ENCODE measurements at places on chromosomes 4 and X.

GRCh38 chr4:2070421-2071251, 11.5 kb downstream of the NAT8L start:
- DNase-seq: no peak

DNA sequence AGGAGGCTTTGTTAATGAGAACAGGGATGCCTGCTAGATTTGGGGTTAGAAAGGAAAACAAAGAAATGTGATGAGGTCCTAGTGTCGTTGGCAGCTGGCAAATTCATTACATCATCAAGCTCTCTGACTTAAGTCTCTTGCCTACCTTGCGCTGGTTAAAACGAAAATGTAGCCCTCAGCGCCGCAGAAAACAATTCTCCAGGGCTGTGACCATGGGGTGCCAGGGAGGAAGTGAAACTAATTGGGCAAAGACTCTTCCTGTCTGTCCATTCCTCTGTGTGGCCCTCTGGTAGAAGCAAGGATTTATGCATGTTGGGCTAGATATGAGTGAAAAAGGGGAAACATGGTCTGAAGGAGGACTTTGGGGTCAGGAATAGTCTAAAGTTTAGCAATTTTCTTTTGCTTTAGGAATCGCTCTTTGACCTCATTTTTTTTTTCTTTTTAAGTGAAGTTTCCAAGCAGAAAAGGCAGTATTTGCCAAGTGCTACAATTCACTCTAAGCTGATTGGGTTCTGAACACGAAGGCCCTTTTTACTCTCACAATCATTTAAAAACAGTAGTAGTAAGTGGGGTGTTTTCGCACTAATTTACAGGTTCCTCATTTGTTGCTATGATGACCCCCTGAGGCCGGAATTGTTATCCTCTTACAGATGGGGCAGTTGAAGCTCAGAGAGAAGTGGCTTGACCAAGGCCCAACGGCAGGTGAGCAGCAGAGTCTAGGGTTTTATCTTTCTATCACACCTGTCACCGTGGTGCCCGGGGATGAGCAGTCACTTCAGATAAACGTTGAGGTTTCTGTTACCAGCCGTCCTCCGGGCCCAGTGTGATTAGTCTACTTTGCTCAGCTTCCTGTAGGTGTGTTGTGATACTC, 27.3 kb upstream of the CHRNA9 start:
- peak; percentile 43 for DNase-seq

- DNase-seq: peak; percentile 80
Measured at GRCh38 chr4:186669159-186669731, 54.4 kb downstream of the FAT1 start.

DNA sequence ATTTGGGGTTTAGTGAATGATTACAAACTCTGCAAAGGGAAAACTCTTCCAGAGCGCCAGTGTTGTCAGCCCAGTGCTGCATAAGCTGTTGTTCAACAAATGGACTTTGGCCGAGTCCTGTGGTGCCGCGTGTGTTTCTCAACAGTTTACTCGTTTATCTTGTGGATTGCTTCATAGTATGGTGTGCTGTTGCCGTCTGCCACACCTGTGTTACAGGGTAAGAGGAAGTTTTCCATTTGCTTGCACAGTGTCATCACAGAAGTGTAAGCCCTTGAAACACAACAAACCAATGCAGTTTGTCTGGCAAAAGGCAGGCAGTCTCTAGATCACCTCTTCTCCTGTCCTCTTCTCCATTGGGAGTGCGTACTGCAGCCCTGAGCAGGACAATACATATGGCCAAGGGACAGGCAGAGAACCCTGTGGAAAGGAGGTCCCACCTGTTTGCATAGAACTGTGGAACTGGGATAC, 66.3 kb downstream of the DCUN1D4 start:
- no peak for DNase-seq

DNA sequence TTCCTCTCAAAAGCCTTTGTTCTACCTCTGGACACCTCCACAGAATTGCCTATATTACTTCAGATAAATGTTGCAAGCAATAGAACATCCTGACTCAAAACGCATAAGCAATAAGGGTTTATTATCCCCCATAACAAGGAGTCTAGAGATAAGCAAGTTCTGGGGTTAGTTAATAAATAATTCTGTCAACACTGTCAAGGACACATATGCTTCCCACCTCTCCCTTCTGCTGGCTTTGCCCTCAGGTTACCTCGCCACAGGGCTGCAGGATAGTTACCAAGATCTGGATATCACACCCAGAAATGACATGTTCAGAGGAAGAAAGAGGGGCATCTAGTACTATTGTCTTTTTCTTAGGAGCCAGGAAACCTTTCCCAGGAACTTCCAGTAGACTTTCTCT, 14.0 kb upstream of the DUSP21 start:
- DNase-seq: no peak

- DNase-seq: no peak
Measured at GRCh38 chr4:152989554-152989970, 53.4 kb downstream of the FHDC1 start.

GRCh38 chrX:109312757-109313156, 169.1 kb downstream of the GUCY2F start:
- DNase-seq: no peak

- DNase-seq: peak; percentile 68
Measured at GRCh38 chr4:74370912-74371311, 6.0 kb downstream of the EREG start.

DNA sequence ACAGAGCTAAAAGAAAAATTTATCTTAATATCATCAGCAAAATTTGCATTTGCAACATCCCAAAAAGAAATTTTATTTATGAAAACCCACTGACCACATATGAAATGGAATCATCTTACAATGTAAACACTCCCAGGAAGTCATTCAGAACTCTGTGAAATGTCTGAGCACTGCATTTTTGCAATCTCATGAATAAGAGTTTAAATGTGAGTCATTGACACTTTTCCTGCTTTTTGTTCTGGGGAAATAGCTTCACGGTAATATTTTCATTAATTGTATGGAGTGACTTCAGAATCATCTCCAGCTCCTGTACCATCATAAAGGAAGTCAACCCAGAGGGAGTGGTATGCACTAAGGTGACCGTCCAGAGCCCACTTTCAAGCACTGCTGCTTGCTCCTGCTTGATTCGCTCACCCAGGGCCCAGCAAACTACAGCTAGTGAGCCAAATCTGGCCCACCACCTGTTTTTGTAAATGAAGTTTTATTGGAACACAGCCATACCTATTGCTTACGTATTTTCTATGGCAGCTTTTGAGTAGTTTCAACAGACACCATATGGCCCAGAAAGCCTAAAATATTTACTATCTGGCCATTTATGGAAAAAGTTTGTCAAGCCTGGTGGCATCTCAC, 17.2 kb downstream of the EDNRA start:
- DNase-seq: peak; percentile 91

GRCh38 chr4:138405466-138405891, 163.3 kb upstream of the SLC7A11 start:
- DNase-seq: no peak

GRCh38 chrX:10140264-10140663, 16.5 kb upstream of the CLCN4 start:
- no peak for DNase-seq

DNA sequence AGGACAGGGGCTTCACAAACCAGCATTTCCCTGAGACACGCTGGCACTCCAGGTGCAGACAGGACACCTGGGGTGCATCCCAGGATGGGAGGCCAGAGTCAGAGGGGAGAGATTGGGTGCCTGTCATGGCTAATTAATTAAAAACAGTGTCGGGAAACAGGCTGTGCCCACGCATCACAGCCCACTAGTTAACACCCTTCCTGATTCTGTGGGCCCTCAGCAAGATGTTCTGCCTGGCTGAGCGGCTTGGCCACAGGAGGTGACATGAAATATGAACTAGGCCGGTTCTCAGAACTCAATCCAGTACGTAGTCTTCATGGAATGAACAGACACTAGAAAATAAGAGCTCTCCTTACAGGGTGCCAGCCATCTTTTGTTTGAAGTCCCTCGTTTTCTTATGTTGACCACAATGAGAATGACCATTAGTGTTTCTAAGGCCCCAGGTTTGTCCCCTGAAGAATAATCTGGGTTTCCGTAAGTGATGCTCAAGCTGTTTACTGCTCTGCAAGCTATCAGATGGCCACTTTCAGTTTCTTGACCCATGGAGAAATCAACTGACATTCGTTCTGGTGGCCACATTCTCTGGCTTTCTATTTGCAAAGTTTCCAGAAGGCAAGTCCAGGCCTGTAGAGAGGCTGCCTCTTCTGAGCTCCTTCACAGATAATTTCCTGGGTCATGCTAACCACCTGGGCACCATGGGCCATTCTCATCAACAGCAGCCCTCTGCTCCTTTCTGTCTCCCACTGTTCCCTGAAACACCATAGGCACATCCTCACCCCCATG, 72.3 kb downstream of the SLC34A2 start:
- no peak for DNase-seq

GRCh38 chrX:136185401-136186022, 38.2 kb downstream of the FHL1 start:
- peak; percentile 32 for DNase-seq

DNA sequence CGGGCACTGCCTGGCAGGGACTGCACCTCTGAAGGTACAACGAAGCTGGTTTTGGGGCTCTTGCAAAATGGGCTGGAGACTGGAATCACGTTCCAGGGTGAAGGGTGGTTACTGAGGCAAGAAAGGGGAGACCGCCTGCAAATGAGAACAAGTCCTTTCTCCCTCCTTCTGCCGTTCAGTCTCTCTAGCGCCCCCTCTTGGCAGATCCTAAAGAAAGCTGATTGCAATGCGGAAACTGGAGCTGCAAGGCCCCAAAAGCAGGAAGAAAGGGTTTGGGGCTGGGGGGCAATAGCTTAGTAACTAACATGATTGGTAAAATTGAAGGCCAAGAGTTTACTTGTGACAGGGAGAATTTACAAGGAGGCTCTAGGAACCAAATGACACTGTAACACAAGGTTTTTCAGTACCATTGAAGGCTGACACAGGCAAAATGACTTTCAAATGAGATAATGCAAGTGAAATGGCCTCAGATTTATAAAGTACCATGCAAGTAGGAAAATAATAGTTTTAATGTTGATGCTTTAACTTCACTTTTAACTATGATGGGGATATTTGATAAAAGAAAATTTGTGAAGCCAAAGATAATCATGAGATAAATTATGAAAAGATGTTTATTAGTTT, 222.7 kb upstream of the HAND2 start:
- peak; percentile 42 for DNase-seq

- DNase-seq: no peak
Measured at GRCh38 chrX:23369027-23369426, 34.4 kb downstream of the PTCHD1 start.

- no peak for DNase-seq
Measured at GRCh38 chrX:86002076-86002896, 45.1 kb downstream of the CHM start.

GRCh38 chr4:16942491-16942890, 44.0 kb upstream of the LDB2 start:
- no peak for DNase-seq

All from A673 (cell line).